ENCODE measurements at places on chromosomes 12 and 14.

DNA sequence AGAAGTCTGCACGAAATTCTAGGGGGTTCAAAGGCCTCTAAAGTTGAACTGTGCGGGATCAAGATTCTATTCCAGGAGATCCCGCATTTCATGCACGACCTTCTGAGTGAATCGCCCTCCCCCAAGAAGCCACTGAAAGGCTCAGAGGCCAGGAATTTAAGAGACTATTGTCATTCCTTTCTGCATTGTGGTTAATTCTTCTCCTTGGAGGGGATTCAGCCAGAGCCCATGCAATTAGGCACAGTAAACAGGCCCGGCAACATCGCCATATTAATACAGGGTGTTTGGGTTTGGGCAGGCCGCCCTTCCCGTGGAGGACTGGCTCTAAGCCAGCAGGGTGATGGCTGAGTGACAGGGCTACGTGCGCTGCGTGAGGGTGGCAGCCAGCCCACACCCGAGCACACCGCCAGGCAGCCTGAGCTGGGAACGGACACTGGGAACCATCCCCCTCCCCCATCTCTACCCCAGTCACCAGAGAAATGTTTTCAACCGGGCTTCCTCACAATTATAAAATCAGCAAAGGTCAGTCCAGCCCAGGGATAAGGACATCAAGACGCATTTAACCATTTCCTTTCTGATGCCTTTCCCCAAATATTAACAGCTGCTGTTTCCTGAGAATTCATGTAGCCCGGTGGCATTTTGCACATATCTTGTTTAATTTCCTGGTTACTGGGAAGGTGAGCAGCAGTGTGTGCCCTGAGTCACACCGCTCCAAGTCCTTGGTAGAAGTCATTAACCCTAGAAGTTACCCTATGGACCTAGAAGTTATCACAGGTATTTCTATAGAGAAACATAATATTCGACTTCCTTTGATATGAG lies 12.5 kb downstream of the EGLN3 start:
- no peak for DNase-seq

DNA sequence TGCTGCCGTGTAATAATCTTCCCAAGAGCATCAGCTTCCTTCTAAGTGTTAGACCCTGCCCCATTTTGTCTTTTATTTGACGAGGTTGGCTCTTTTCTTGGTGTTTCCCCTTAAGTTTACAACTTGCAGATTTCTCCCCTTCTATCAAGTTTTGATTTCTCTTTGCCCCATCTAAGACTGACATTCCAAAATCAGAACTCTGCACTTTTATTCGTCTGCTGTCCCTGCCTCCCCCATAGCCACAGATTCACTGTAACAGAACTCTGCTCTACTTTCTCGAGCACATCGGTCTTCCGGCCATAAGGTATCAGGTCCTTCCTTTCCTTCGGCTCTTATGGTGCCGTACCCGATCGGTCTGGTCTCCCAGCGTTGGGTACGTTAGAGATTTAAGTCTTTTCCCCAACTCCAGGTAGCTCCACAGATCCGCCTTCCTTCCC lies 563 bp downstream of the DCP1B start:
- no peak for DNase-seq

- no peak for DNase-seq
These were observed 159.3 kb downstream of the SLC25A21 start for GRCh38 chr14:37013078-37013477.

DNA sequence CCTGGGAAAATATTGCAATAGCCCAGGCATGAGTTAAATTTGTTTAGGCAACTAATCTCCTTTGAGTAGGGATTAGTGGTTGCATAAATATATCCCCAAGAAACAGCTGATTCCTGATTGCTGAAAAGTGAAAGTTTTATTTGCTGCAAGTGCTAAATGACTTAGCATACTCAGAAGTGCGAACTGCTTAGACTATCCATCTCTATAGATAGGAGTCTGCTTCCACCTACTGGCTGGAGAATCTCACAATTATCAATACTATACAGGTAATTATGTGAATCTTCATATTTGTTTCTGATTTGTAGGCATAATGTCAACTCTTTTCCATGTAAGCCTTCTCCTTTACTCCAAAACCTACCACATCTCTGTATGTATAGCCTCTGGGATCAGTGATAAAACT lies 12.0 kb upstream of the SLCO1B3 start:
- DNase-seq = no peak

GRCh38 chr12:27387473-27387872 lies 54.8 kb downstream of the BMAL2 start:
- DNase-seq = no peak

DNA sequence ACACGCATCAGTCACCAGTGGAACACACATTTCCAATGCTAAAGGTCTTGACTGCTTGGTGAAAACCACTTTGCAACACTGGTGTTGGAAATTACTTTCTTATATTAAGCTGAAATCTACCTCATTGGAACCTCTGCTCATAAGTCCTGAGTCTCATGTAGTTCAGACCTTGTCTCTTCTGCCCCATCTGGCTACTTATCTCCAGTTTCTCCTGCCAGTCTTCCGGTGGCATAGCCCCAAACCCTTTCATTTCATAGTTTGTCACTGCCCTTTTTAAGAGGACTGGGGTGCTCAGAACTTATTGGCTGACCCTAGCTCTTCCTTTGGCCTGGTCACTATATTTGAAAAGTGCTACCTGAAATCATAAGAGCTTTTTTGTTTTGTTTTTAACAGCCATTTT lies 43.7 kb downstream of the HELB start:
- DNase-seq = no peak

- DNase-seq = no peak
These were observed 73.8 kb downstream of the WDR20 start for GRCh38 chr14:102213470-102213869.

DNA sequence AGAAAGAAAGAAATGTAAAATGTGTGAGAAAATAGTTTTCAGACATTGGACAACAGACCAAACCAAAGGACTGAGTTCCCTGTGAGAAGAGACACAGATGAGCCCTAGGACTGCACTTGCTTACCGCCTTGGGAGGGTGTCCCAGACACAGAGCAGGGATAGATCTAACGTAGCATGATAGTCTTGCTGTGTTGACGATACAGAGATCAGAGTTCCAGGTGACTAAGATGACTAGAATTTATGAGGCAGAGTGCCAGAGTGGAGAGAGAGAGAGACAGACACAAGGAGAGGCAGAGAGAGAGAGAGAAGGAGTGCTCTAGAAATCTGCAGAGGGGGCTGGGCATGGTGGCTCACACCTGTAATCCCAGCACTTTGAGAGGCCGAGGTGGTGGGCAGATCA lies 148.2 kb upstream of the LMNTD1 start:
- peak; percentile 65 for DNase-seq

All from NCI-H226 (cell line).